AG04449 (cell line): ENCODE measurements at places on chromosomes 5 and 9.

DNA sequence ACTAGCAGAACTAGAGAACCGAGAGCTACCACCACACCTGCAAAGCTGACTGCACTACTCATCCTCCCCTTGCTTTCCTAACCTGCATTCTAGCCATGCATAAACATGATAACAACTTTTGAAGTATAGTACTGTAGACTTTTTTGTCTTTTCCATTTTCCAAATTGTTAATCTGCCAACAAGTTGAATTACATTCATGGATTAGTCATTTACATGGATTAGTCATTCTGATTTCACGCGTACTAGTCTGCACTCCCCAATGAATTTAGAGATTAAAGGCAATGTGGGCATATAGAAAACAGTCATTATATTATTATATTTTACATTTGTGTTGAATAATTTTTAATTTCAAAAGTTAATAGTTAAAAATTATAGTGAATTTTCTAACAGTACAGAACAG lies 81.4 kb downstream of the EDIL3 start:
- DNase-seq: no peak

DNA sequence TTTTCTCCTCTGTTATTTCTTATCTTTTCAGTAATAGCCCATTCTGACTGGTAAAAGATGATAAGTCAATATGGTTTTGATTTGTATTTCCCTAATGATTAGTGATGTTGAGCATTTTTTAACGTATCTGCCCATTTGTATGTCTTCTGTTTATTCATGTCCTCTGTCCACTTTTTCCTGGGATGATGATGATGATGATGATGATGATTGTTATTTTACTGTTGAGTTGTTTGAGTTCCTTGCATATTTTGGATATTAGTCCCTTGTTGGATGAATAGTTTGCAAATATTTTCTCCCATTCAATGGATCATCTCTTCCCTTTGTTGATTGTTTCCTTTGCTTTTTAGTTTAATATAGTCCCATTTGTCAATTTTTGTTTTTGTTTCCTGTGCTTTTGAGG lies 27.0 kb downstream of the UTP15 start:
- DNase-seq: no peak

DNA sequence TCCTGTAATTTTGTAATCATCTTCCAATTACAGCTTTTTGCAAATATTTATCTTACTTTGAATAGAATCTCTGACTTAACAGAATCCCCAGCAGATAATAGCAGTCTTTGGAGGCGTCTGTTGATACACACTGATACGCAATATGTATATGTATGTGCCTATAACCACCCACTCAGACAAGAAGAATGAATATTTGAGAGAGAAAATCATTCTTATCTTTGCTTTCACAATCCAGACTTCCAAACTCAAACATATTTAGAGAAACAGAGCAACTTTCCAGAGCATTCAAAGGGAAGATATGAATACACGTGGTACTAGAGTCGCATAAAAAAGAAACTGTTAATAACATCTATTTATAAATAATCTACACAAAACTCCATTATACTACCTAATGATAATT lies 6.1 kb downstream of the RORB start:
- no peak for DNase-seq

DNA sequence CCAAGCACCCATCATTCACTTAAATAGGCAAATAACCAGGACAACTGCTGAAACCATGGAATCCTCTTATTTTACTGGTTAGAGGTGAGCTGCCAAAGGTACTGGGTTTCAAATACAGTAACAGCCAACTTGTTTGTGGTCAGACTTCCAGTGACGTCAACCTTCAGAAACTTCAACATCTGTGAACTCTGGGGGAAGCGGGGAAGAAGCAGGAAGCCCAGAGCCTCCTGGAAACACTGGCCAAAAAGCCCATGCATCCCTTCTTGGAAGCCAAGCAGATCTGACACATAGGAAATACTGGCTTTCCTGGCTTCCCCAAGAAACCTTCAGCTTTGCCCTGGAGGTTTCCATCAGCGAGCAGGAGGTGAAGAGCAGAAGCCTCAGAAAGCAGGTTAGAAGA lies 4.9 kb upstream of the FRRS1L start:
- DNase-seq: no peak

DNA sequence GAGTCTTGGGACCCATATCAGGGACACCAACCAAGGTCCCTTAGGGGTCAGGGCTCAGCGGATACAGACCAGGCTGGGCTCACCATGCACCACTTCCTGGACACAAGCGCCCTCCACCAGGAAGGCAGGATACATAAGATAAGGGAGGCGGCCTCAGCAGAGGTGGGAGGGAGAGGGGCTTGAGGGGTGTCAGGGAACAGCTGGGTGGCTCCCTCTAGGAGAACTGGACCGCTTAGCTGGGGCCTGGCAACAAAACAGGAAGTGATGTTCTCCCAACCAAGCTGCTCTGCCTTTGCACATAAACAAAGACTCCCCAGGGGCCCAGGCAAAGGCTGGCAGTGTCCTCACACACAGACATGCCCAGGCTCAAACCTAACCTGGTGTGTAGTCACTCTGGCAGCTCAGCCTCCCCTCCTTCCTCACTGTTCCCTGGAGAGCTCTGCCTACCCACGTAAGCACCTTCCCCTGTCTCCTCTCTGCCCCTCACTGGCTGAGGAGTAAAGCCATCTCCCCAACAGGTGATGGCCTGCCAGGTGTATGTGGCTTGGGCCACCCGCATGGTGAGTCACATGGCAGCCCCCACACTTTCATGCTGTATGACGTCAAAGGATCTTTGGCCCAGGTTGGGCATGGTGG lies 5.8 kb upstream of the BICD2 start:
- DNase-seq: no peak

GRCh38 chr5:919356-920000 lies 26.8 kb downstream of the TRIP13 start:
- DNase-seq: no peak

GRCh38 chr9:127523312-127523851 lies 72.1 kb downstream of the LRSAM1 start:
- no peak for DNase-seq

- no peak for DNase-seq
Observed at GRCh38 chr5:154566146-154566680, 88.2 kb upstream of the HAND1 start.

DNA sequence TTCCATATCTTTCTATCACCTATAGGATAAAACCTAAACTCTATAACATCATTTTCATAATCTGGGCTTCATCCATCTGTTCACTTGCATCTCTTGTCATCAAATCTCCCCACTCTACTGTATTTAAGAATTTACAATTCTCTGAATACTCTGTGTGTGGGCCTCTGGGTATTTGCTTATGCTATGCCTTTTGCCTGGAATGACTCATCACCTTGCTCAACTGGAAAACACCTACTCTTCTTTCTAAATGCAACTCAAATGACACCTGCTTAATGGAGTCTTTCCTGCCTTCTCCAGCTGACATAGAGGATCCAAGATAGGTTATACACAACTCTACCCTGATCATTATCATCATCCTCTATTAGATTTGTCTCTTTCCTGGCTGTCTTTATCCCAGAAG lies 421.7 kb downstream of the SPATA31D1 start:
- no peak for DNase-seq

- no peak for DNase-seq
Observed at GRCh38 chr9:37324261-37324683, 98.2 kb upstream of the GRHPR start.

DNA sequence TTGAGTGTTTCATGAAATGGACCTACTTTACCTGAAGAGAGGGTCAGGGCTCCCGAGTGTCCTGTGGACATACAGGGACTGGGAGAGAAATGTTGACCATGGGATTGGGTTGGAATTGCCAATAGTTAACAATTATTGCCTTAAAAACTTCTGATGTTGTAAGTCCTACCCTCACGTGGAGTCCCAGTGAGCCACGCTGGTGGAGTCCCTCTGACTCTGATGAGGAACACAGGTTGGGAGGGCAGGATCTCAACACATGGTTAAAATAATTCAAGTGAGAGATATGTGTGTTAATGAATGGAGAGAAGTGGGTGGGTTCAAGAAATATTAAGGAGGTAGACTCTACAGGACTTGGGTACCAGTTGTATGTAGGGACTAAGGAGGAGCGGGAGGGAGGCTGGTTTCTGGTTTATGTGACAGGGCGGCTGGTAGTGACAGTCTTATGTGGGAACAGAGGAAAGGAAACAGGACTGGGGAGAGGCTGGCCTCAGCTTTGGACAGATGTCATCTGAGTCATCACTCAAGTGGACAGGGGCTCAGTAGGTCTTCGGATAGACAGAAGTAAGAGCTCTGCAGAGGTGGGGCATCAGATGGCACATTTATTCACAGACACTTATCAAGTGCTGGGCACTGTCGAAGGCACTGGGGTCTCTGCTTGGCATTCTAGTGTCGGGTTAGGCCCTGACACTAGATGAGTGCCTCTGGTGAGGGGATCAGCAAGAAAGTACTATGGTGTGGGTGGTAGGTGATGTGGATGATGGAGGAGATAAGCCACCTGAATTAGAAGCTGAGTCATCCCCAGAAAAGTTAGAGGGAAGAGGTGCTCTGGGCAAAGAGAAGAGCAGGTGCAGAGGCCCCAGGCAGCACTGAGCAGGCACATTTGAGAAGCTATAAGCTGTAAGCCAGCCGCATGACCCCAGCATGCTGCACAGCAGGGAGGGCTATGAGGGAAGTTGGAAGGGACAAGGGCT lies 27.2 kb downstream of the MAML1 start:
- DNase-seq: no peak

GRCh38 chr5:76490960-76491359 lies 87.9 kb downstream of the IQGAP2 start:
- no peak for DNase-seq
